Dorsolateral prefrontal cortex (tissue), 122 donors: ENCODE measurements at places on chromosomes 1 and 21.

- DNase-seq: no peak
Observed at GRCh38 chr1:198970916-198971315, 332.1 kb downstream of the PTPRC start.

GRCh38 chr1:182909578-182909977, 43.4 kb downstream of the SHCBP1L start:
- DNase-seq: no peak

GRCh38 chr1:113786069-113786468, 26.2 kb downstream of the RSBN1 start:
- no peak for DNase-seq

DNA sequence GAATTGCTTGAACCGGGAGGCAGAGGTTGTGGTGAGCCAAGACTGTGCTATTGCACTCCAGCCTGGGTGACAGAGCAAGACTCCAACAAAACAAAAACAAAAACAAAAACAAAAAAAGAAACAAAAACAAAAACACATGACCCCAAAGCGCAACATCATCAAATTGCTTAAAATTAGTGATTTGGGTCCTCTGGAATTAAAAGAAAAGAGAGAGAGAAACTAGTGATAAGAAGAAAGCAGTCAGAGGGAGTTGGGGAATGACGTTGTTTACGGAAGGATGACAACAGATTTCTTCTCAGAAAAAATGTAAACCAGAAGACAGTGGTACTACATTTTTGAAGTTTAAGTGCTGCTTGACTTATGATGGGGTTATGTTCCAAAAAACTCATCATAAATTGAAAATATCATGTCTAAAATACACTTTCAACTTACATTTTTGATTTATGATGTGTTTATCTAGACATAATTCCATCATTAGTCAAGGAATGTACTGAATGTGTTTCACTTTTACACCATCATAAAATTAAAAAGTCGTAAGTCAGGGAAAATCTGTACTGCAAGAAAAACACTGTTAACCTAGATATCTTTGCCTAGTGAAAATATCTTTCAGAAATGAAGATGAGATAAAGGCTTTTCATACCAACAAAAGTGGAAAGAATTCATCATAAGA, 88.0 kb downstream of the MT1HL1 start:
- no peak for DNase-seq

GRCh38 chr1:21451981-21452411, 12.1 kb downstream of the NBPF3 start:
- DNase-seq: no peak

DNA sequence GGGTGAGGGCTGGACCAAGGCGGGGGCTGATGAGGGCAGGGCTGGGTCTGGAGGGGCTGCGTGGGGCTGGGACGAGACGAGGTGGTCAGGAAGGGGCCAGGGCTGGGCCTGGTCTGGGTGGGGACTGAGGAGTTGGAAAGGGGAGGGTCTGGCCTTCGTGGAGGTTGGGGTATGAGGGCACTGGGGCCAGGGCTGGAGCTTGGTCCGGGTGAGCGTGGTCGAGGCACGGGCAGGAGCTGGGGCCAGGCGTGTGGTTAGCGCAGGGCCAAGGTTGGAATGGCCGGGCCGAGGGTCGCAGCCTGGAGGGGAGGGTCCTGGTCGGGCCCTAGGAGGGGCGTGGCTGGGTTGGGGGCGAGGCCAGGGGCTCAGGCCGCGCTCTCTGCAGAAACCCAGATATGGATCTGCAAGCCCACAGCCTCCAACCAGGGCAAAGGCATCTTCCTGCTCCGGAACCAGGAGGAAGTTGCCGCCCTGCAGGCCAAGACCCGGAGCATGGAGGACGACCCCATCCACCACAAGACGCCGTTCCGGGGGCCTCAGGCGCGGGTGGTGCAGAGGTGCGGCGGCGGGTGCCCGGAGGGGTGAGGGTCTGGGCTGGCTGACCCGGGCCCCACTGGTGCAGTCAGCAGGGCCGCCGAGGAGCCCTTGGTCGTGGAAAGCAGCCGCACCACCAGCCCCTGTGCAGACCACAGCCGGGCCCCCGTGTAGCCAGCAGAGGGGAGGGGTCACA, 9.0 kb downstream of the TTLL10 start:
- DNase-seq: no peak

DNA sequence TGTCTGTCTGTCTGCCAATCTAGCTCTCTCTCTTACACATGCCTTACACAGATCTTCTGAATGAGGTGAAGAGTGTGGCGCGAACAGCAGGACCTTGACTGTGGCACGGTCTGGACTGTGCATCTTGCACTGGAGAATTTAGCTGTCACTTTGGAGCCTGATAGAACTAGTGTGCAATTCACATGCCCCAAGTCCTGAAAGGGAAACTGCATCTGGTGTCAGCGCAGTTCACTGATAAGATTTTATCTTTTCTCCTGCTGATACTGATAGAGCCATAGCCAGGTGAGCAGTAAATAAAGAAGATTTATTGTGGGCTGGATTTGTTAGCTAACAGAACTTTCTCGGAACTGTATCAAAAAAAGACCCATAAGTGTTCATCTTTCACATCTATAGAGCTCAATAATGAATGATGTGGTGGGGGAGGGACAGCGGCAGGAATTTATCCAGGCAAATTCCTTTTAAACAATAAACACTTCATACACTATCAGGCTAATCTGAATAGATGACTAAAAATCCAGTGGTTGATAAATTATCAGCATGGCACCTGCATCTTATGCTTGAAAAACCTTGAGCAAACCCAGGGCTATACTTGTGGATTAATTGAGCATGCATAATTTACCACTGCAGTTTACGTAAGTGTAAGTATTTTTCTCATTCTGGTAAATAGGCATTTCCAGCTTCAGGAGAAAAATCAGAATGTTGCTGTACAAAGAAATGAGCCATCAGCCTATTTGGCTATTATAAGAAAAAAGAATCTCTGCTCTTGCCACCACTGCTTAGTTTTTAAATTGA, 104.1 kb downstream of the NTNG1 start:
- no peak for DNase-seq

GRCh38 chr1:2585318-2586092, 1.1 kb upstream of the PRXL2B start:
- DNase-seq: peak; percentile 51

- DNase-seq: no peak
Observed at GRCh38 chr1:171434717-171435346, 50.5 kb upstream of the PRRC2C start.

GRCh38 chr1:215637041-215637573, 70.0 kb downstream of the KCTD3 start:
- no peak for DNase-seq

DNA sequence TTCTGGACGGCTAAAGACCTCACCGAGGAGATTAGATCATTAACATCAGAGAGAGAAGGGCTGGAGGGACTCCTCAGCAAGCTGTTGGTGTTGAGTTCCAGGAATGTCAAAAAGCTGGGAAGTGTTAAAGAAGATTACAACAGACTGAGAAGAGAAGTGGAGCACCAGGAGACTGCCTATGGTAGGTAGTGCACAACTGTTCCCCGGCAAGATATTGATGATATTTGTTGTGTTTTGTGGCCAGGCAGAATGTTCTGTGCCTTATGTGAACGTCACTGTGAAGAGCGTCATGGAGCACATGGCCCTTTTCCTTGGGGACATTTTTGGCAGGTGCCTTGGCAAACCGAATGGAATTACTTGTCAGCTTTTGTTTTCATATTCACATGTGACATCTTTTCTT, 191.7 kb downstream of the DISC1 start:
- no peak for DNase-seq
